ENCODE measurements at places on chromosomes 11 and 22. TPM values are rescaled to one million over a fixed set of nuclear protein-coding genes. Genes with fewer than 3 reads are reported as not detected.

The TTC12 gene
- total RNA-seq: 17.8 TPM

The DKK3 gene
- 145 TPM for total RNA-seq

The PCSK7 gene
- 42.2 TPM for total RNA-seq

The APOA5 gene
- total RNA-seq: not detected

The CABP7 gene
- 0.21 TPM for total RNA-seq

DNA sequence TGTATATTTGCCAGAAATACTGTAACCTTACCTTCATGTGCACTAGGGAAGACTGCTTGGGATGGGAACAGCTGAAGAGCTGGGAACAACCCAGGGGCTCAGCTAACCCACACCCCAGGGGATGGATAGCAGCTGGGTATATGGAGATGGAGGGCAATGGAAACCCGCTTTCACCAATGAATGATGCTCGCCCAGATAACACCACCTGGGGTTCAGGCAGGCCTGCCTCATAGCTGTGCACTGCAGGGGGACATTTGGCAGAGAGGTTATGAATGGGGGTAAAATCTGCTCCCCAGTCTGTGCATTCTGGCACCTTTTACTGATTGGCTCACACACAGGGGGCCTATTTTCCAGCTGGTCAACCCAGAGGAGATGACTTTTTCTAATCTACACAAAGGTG is 170.7 kb downstream of the CHST1 start:
- peak; percentile 82 for DNase-seq

DNA sequence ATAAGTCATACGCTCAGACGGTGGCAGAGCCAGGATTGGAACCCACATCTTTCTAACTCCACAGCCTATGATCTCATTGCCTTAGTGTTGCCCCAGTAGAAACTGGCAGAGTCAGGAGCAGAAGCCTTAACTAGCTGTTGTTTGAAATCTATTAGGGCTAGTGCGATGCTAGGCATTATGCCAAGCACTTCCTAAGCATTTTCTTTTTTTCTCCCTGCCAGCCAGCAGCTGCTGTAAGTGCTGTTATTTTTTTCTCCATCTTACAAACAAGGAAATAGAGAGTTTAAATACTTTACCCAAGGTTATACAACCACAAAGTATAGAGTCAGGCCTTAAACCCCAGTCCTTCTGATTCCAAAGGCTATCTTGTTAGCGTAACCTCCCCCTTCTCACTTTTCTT is 161.0 kb upstream of the SORL1-AS1 start:
- peak; percentile 42 for DNase-seq

DNA sequence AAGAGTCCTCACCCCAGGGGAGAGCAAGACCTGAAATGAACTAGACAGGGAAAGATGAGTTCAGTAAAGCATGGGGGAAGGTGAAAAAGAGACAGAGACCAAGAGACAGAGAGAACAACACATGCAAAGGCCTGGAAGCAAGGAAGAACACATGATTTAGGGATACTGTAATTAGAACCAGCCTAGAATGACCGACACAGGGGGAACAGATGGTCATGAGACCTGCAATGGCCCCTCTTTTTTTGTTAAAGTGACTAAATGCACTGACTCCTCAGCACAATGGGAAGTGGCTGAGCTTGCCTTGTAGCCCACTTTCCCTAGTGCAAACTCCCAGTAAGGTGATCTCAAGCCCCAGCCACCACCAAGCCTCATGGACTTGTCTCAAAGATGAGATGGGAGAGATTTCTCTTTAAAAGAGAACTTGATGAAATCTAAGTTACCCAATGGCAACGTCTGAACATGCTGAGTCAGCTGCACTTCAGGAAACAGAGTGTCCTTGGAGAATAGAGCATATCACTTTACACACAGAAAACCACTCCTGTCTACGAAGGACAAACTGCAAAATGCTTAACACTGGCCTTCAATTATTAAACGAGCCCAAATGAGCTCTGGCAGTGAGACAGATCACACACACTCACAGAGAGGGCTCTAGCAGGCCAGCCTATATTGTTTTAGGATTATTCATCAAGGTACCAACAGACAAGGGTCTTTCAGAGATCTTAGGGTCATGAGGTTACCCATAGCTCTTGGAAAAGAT is 91.0 kb downstream of the SERGEF start:
- no peak for DNase-seq

GRCh38 chr11:101686514-101686913 is 102.7 kb upstream of the TRPC6 start:
- no peak for DNase-seq

DNA sequence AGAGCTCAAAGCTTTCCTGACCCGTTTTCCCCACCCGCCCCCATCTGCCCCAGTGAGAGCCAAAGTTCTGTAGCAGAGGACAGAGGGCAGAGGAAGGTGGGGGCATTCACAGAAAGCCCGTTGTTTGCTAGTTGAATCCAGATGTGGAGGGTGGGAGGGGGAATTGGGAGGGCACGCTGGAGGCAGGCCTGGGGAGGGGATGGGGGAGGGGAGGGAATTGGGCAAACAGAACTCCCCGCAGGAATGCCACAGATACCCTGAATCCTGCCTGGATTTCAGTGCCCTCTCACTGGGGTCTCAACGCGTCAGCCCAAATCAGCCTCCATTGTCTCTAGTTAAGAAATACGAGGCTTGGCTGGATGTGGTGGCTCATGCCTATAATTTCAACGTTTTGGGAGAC is 12.9 kb upstream of the OAF start:
- DNase-seq: no peak

- peak; percentile 33 for DNase-seq
Measured at GRCh38 chr11:117171404-117172061, 7.0 kb upstream of the SIDT2 start.

DNA sequence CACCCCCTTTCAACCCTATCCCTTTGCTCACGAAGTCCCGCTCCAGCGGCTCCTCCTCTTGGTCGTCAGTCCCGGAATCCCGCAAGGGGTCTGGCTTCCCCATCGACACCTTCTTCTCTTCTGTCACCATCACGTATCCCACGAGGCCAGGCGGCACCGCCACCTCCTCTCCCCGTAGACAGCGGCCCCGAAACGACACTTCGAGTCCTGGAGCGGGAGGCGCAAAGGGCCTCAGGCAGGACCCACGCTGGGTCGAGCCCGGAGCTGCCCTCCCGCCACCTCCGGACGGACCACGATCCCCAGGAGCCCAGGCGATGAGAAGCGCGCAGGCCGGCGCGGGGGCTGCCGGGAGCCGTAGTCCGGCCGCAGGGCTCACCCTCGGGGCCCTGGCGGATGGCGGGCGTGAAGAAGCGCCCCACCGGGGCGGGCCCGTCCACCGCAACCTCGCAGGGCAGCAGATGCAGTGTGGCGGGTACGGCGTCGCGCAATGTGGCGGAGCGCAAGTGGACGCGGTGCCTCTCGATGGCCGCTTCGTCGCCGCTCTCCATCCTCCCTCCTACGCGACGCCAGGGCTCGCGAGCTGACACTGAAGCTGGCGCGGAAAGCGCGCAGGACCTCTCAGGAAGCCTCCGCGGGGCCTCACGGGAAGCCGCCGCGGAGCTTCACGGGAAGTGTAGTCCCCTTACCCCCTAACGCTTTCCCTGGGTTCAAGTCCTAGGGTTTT is at the start of gene RNASEH2C:
Gene RNASEH2C (minus strand): TSS at position 588 of the 724 bp plus-strand sequence. CDS start 40 bp downstream, at position 548.
- peak; percentile 94 for DNase-seq

GRCh38 chr11:85680897-85681296 is 5.1 kb downstream of the CCDC89 start:
- no peak for DNase-seq

- no peak for DNase-seq
Measured at GRCh38 chr22:40748388-40749355, 69.4 kb downstream of the MCHR1 start.

GRCh38 chr11:73171436-73172161 is 29.5 kb upstream of the FCHSD2 start:
- no peak for DNase-seq

All from tongue (tissue), 3 donors.